Activated naive CD4-positive, alpha-beta T cell treated with anti-CD3 and anti-CD28 coated beads, Interleukin-2, amount 50 U/mL, for 72 hours (primary cell): ENCODE measurements at places on chromosomes 12 and 14.

GRCh38 chr12:21337453-21337852 lies 2.7 kb upstream of the SLCO1A2 start:
- no peak for DNase-seq

- no peak for DNase-seq
These were observed 8.6 kb upstream of the KSR2 start for GRCh38 chr12:117977373-117977772.

DNA sequence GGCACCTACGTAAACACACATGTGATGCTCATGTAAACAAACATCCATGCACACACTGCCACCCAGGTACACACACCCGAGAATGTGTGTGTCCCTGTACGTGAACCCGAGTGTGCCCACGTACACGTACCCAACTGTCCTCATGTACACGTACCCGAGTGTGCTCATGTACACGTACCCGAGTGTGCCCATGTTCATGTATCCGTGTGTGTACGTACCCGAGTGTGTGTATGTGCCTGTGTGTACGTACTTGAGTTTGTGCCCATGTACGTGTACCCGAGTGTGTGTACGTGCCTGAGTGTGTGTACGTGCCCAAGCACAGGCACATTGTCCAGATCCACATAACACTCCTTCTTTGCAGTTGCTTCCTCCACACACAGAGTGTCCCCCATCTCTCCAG lies 45.0 kb downstream of the LRCOL1 start:
- DNase-seq: no peak

DNA sequence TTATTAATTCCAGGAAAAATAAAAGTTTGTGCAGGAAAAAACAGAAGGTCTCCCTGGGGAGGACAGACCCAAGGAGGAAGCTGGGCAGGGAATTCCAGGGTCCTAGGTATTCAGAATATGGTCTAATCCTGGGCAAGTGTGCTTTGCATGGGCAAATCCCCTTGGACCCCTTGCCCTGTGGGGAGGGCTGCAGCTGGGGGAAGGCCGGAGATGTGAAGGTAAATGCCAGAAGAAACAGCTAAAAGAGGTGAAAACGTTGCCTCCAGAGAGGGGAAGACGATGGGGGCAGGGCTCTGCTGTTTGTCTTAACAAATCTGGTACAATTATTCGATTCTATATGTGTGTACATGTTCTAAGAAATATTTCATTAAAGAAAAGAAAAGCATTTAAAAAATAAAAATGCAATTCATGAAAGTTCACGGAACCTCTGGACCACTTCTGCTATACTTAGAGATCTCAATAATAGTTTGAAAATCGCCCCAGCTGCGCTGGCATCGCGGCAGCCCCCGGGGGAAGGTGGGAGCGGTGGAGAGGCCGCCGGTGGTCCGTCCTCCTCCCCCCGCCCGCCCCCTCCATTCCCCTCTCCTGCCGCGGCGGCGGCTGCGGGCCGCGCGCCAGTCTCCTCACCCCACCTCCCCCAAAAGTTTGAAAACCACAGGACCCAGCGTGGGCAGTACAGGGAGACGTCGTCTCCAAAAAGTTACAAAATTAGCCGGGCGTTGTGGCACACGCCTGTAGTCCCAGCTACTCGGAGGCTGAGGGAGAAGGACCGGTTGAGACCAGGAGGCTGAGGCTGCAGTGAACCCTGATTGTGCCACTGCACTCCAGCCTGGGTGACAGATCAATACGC lies 1.5 kb upstream of the PRPF40B start:
- no peak for DNase-seq

- no peak for DNase-seq
These were observed 1543.5 kb downstream of the AACS start for GRCh38 chr12:126608607-126609175.

- DNase-seq: no peak
These were observed 1.9 kb downstream of the COL2A1 start for GRCh38 chr12:48002414-48002730.
